ENCODE measurements at places on chromosomes 5 and 9. TPM values are rescaled to one million over a fixed set of nuclear protein-coding genes. Genes with fewer than 3 reads are reported as not detected.

DNA sequence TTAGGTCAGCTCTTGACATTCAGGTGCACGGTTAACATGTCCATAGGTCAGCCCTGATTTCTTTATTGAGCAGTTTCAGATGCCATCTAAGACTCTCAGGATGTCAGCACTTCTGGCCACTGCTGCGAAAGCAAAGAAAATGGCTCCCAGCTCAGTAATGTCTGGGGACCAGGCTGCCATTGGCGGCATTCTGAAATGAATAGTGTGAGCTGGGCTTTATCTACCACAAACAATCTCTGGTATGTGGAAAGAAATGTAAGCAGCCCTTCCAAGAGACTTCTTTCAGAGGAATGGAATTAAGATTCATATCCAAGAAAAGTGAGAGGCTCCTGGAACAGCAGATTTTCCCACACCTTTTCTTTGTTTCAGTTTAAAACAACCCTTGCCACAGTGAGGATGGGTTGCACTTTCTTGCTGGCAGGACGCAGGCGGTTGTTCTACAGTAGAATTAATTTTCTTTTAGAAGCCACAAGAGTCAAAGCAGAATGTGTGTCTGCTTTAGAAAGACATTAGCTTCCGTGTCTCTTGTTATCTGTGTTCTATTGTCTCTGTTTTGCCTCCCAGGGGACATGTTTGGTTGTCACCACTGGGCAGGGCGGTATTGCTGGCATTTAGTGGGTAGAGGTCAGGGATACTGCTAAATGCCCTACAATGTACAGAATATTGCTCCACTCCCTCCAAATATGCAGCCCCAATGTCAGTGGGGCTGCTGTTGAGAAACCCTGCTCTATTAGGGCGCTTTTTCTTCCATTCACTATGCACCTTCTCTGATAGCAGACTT, 149.9 kb upstream of the ANKH start:
- DNase-seq = no peak
- no peaks in the 10 kb centered on the region for H3K4me1 ChIP-seq
- H3K36me3 ChIP-seq = no peaks in the 10 kb centered on the region
- H3K27me3 ChIP-seq = no peaks in the 10 kb centered on the region
- H3K27ac ChIP-seq = no peak overlapping the region

The IZUMO3 gene
- total RNA-seq = not detected

DNA sequence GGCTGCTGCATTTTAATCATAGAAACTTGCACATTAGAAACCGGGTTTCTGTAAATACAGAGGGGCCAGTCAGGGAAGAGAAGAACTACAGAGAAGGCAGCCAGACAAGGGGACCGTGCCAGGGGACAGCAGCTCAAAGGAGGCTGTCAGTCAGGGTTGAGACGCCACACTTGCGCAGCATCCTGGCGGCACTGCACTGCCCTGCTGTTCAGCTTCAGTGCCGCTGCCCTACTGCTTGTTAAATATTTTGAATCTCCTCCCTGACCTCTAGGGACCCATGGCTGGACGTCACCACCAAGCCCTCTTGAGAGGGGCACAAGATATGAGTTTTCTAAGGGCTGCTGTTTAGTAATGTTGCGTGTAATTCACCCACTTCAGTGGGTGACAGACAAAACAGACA, 43.6 kb upstream of the ZBTB43 start:
- H3K36me3 ChIP-seq = no peaks in the 10 kb centered on the region
- no peaks in the 10 kb centered on the region for H3K4me1 ChIP-seq
- no peak overlapping the region for H3K4me3 ChIP-seq
- no peak for DNase-seq

GRCh38 chr5:161548487-161549094, 2.1 kb upstream of the GABRB2 start:
- H3K27me3 ChIP-seq = peaks cover 17% of the 10 kb centered on the region
- DNase-seq = no peak
- H3K4me3 ChIP-seq = no peak overlapping the region
- H3K36me3 ChIP-seq = no peaks in the 10 kb centered on the region

GRCh38 chr9:127875306-127875966, 2.0 kb downstream of the AK1 start:
- DNase-seq = no peak
- no peak overlapping the region for H3K27ac ChIP-seq
- no peak overlapping the region for H3K4me3 ChIP-seq
- H3K36me3 ChIP-seq = no peaks in the 10 kb centered on the region

- H3K36me3 ChIP-seq = no peaks in the 10 kb centered on the region
- DNase-seq = no peak
- H3K4me3 ChIP-seq = no peak overlapping the region
- no peaks in the 10 kb centered on the region for H3K27me3 ChIP-seq
- no peak overlapping the region for H3K27ac ChIP-seq
- no peaks in the 10 kb centered on the region for H3K4me1 ChIP-seq
These were observed 29.4 kb downstream of the SYK start for GRCh38 chr9:90830977-90831376.

- no peak overlapping the region for H3K4me3 ChIP-seq
- no peaks in the 10 kb centered on the region for H3K36me3 ChIP-seq
- no peak for DNase-seq
These were observed 276.0 kb downstream of the AUH start for GRCh38 chr9:91085517-91086291.

GRCh38 chr5:177474002-177474476, 605 bp upstream of the DBN1 start:
- no peak for DNase-seq
- H3K27me3 ChIP-seq = no peaks in the 10 kb centered on the region
- no peaks in the 10 kb centered on the region for H3K36me3 ChIP-seq
- no peaks in the 10 kb centered on the region for H3K4me1 ChIP-seq
- H3K27ac ChIP-seq = peak overlapping the region; percentile 82

DNA sequence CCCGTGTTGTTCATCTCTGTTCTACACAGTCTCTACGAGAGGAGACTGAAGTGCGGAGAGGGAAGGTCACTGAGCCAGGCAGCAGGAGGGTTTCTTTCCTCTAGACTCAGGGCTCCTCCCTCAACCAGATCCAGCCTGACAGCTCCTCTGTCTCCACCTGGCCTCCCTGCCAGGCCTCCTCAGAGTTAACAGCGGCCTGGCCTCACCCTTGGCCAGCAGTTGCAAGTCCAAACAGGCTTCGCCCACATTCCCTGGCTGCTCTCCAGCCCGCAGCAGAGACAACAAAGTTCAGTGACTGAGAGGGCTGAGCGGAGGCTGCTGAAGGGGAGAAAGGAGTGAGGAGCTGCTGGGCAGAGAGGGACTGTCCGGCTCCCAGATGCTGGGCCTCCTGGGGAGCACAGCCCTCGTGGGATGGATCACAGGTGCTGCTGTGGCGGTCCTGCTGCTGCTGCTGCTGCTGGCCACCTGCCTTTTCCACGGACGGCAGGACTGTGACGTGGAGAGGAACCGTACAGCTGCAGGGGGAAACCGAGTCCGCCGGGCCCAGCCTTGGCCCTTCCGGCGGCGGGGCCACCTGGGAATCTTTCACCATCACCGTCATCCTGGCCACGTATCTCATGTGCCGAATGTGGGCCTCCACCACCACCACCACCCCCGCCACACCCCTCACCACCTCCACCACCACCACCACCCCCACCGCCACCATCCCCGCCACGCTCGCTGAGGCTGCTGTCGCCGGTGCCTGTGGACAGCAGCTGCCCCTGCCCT, at the start of gene HRCT1:
TSS of gene HRCT1 (plus strand) at position 291 of the 768 bp plus-strand sequence. CDS start at position 377, 86 bp downstream.
- H3K27me3 ChIP-seq = no peaks in the 10 kb centered on the region
- H3K27ac ChIP-seq = peak within 1 kb of the TSS; percentile 95
- DNase-seq = peak; percentile 90
- no peaks in the 10 kb centered on the region for H3K36me3 ChIP-seq
- H3K4me1 ChIP-seq = peaks cover 29% of the 10 kb centered on the region
- H3K4me3 ChIP-seq = peak within 1 kb of the TSS; percentile 15

GRCh38 chr9:135815830-135816650, 91.3 kb downstream of the CAMSAP1 start:
- DNase-seq = no peak
- H3K27me3 ChIP-seq = no peaks in the 10 kb centered on the region
- no peaks in the 10 kb centered on the region for H3K4me1 ChIP-seq
- H3K27ac ChIP-seq = no peak overlapping the region
- no peak overlapping the region for H3K4me3 ChIP-seq

- no peak overlapping the region for H3K4me3 ChIP-seq
- peaks cover 11% of the 10 kb centered on the region for H3K4me1 ChIP-seq
- H3K36me3 ChIP-seq = no peaks in the 10 kb centered on the region
- DNase-seq = no peak
These were observed 4.0 kb downstream of the TENT4A start for GRCh38 chr5:6717247-6717646.

DNA sequence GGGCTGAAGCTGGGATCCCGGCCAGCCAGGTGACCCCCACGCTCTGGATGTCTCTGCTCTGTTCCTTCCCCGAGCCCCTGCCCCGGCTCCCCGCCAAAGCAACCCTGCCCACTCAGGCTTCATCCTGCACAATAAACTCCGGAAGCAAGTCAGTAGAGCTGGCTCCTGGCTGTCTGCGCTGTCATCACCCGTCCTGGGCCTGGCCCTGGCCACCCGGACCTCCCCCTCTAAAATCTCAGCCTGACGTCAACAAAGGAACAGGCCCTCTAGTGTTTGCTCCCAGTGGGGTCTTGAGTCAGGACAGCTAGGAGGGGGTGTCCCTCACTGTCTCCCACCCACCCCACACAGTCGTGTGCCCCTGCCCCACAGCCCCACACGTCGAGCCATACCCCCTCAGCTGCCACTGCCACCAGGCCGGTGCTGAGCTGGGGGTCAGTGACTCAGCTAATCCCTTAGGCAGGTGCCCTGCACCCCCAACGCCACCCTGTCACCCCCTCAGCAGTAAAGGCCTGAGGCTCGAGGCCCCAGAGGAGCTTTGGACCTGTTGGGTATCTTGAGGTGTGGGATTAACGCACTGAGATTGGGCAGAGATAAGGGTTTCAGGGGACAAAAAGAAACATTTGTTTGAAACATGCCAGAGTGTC, 1.1 kb upstream of the LCNL1 start:
- H3K4me1 ChIP-seq = no peaks in the 10 kb centered on the region
- no peak overlapping the region for H3K4me3 ChIP-seq
- H3K36me3 ChIP-seq = no peaks in the 10 kb centered on the region
- DNase-seq = peak; percentile 46
- peaks cover 8% of the 10 kb centered on the region for H3K27me3 ChIP-seq

The TNC gene
- 242 TPM for total RNA-seq
